ENCODE measurements at places on chromosomes 2 and 18.

- no peak for DNase-seq
These were observed 186.4 kb upstream of the ST6GAL2 start for GRCh38 chr2:107072150-107072940.

DNA sequence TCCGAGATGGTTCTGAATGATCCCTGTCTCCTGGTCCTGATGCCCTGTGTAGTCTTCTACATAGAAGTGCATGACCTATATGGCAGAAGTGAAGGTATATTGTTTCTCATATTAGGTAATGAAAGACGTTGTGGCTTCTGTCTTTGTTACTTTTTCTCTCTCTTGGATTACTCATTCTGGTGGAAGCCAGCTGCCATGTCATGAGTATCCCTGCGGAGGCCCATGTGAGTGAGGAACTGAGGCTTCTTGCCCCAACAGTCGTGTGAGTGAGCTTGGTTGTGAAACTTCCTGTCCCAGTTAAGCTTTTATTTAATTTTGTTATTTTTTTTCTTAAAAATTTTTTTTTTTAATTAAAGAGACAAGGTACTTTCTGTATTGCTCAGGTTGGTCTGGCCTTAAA is 134.7 kb downstream of the UBR3 start:
- DNase-seq: no peak

DNA sequence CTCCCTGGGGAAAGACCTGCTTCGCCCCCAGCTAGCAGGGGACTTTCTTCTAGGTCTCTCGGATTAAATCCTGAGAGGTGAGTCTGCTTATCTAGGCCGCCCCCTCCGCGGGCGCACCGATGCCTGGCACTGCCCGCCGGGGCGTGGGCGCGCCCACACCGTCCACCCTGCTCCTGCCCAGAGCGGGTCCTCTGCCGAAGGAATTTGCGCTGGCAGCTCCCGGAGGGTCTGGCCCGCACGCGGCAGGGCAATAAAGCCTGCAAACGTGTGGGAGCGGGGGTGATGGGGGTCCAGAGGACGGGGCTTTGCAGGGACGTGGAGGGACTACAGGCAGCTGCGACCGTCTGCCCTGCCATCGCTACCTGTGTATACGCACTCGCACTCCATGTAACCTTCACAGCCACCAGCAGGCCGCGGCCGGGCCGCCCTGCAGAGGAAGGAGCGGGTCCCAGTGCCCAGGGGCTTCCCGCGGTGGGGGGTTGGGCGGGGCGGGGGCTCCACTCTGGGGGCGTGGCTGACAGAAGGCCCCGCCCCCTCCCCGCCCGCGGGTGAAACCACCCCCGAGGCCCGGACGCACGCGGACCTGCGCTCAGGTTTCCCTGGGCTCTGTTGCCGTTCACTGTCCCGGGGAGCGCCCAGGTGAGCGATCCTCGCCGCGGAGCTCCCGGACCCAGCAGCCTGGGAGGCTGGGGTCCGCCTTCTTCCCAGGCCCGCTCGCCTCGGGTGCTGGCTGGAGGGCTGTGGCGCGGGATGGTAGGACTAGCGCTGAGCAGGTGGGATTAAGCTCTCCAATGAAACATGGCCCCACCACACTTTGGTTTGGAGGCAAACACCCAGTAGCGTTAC is 174.5 kb upstream of the HS6ST1 start:
- DNase-seq: no peak

- no peak for DNase-seq
These were observed 209.4 kb downstream of the ZEB2 start for GRCh38 chr2:144310484-144310883.

DNA sequence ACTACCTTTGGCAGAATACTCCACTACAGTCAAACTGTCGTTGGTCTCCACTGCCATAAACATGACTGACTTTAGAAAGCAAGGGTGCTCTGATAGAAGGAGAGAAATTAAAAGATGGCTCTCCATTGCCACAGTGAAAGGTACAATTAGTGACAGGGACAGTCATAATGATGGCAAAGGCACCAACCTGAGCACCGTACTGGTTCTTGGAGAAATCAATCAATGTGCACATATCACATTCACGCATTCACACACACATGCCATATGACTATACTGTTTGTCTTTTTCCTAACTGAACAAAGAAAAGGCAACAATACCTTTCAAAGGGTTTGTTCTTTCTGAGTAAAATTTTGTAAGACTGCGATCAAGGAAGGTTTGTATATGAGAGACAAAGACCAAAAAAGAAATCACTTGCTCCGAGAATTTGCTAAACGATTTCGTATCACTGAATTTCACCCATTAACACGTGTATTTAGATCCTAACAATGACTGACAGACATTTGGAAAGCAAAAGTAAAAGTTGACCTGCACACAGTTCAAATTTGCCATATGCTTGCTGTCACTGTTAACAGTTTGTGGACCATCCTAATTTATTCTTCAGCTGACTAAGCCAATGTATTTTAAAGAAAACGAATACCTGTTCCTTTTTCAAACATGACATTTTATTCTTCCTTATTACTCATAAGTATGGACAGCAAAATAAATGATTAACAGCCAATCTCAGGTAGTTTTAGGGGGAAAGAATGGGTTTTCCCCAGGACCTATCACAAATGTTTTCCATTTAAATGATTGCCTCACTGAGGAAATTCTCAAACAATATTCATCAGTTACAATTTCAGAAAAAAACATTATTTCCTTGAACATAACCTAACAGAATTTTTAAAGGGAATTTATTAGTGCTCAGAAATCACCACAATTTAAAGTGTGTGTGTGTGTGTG is 644.4 kb downstream of the ZEB2 start:
- DNase-seq: no peak

DNA sequence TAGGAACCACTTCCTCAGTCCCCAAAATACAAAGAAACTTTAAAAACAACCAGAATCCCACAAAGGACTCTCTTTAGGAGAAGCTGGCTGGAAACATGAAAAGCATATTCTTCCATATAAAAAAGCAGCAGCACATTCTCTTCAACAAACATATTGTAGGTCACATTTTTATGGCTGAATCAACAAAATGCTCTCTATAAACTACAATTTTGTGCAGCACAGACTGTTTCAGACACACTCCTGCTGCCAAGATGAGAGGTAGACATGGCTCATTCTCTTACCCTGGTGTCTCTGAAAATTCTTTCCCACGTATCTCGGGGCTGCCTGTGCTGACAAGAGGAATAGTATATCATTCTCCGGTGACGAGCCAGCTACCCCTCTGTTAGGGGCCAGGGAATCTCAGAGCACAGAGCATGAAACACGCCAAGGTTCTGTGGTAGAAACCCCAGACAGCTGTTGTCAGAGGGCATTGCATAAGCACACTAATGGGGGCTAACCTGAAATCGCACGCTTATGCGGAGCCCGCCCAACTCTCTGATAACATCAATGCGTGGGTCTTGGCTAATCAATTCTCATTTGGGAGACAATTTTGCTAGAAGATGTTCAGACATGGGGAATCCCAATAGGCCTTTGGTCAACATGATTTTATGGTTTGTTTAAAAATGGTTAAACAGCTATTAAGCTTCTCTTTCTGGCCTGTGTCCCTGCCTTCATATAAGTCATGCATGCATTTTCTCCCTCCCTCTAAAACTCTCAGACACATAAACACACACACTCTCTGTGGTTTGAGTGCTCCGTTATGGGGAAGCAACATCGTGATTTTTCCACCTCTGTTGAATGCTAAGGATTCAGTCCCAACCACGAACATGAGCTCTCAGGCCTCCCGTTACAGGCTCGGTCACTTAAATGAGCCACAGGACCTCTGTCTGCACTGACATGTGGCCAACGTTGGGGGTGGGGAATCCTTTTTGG is 177.5 kb downstream of the INO80D start:
- no peak for DNase-seq

All from brain pericyte (primary cell).